Mesothelial cell of epicardium (in vitro differentiated cells): ENCODE measurements at places on chromosomes 11 and 22.

DNA sequence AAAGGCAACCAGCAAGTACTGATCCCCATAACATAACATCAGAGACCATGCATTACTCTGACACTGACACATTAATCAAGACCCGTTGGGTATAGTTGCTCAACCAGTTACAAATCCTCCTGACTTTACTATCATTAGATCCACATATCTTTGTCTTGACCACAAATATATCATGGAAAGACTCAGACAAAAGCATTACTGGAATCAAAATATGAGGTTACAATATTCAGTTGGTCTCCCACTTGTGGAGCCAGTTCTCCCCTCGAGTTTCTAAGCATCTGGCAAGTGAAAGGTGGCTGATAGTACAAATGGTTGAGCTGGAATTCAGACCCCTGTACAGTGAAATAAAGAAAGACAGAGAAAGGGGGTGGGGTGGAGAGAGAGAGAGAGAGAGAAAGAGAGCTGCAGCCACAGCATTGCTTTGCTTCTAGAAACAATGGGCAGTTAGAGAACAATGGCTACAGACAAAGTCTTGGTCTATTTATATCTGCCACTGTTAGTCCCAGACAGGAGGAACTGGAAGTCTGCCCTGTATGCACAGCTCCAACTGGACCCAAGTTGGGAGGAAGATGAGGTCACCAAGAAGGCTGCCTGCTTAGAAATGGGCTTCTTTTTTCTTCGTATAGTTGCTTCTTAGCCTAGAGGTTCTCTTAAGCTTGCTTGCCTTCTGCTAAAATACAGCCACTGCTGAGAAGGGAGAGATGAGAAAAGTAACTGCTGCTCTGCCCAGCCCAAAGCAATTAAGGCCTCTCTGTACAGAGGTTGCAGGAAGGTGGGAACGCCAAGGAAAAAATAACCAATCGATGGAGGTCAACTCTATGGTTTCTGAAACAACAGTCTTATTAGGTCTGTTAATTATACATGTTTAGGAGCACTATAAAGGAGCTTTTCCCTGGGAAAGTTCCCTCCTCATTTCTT lies 85.5 kb downstream of the ETS1 start:
- H3K36me3 ChIP-seq: no peaks in the 10 kb centered on the region
- H3K4me1 ChIP-seq: peaks cover 82% of the 10 kb centered on the region
- peak overlapping the region; percentile 9 for H3K4me3 ChIP-seq
- H3K27me3 ChIP-seq: no peaks in the 10 kb centered on the region

- H3K4me3 ChIP-seq: no peak overlapping the region
- H3K27ac ChIP-seq: no peak overlapping the region
- H3K4me1 ChIP-seq: no peaks in the 10 kb centered on the region
Observed at GRCh38 chr22:48753752-48754517, 1073.7 kb downstream of the BRD1 start.

GRCh38 chr22:29030016-29030617 lies 31.5 kb downstream of the C22orf31 start:
- peak overlapping the region; percentile 100 for H3K27ac ChIP-seq
- DNase-seq: no peak
- no peaks in the 10 kb centered on the region for H3K27me3 ChIP-seq
- H3K4me1 ChIP-seq: peaks cover 52% of the 10 kb centered on the region
- H3K4me3 ChIP-seq: peak overlapping the region; percentile 72

DNA sequence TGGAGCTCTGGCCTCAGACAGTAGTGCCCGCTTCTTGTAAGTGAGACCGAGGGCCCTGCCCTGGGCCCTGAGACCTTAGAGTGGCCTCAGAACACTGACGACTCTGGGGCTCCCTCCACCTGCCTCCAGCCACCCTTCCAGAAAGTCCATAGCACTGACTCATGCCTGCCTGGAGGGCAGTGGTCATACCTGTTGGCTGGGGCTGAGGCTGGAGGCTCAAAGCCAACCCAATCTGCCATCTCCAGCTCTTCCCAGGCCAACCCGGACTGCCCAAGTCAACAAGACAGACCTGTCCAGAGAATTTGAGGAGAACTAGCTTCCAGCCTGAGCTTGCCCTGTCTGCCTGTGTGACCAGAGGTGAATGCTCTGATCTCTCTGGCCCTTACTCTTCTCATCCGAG lies 66.9 kb upstream of the TTLL12 start:
- H3K4me3 ChIP-seq: no peak overlapping the region
- peaks cover 20% of the 10 kb centered on the region for H3K4me1 ChIP-seq
- H3K36me3 ChIP-seq: no peaks in the 10 kb centered on the region
- no peak overlapping the region for H3K27ac ChIP-seq
- no peak for DNase-seq

DNA sequence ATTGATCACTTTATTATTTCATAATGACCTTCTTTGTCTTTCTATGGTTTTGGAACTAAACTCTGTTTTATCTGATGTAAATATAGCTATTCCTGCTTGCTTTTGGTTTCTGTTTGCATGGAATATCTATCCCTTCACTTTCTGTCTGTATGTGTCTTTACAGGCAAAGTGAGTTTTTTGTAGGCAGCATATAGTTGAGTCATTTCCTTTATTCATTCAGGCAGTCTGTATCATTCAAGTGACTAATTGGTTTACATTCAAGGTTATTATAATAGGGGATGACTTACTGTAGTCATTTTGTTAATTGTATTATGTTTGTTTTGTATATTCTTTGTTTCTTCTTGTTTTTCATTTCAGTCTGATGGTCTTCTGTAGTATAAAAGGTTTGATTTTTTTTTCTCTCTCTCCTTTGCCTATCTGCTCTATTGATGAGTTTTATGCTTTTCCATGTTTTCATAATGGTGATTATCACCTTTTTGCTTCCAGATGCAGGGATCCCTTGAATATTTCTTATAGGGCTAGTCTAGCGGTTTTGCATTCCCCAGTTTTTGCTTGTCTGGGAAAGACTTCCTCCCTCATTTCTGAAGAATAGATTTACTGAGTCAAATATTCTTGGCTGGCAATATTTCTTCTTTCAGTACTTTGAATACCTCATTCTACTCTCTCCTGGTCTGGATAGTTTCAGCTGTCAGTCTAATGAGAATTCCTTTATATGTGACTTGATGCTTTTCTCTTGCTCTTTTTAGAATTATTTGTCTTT lies 50.4 kb downstream of the GDPD4 start:
- H3K4me1 ChIP-seq: no peaks in the 10 kb centered on the region
- H3K27ac ChIP-seq: no peak overlapping the region
- H3K36me3 ChIP-seq: no peaks in the 10 kb centered on the region
- no peaks in the 10 kb centered on the region for H3K27me3 ChIP-seq
- no peak overlapping the region for H3K4me3 ChIP-seq

DNA sequence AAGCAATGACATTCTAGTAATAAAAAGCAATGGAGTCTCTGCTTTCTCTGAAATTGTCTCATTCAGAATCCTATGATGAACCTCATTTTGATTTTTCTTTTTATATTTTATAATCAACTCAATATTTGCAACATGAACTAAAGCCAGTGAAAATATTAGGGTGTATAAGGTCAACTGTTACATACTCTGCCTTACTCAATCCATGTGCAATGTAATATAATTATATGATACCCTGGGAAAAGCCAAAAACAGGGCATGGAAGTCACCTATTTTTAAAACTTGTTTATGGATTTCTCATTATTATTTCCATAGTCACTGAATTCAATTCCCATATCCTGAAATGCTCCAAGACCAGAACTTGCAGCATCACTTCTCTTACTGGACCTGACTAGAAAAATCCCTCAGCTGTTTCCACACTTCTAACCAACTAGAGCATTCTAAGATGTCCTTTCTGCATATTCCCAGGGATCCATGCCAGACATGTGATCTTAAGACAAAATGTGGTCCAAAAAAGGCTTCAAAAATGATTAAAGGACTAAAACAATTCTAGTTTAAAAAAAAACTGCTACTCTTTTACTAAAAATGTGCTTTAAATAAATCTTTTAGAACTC lies 97.3 kb downstream of the GUCY1A2 start:
- peaks cover 5% of the 10 kb centered on the region for H3K4me1 ChIP-seq
- H3K27me3 ChIP-seq: no peaks in the 10 kb centered on the region
- DNase-seq: no peak
- H3K36me3 ChIP-seq: peaks cover 2% of the 10 kb centered on the region
- H3K4me3 ChIP-seq: no peak overlapping the region

GRCh38 chr22:45499746-45500145 lies 2.9 kb upstream of the FBLN1 start:
- no peaks in the 10 kb centered on the region for H3K27me3 ChIP-seq
- peak overlapping the region; percentile 39 for H3K27ac ChIP-seq
- no peaks in the 10 kb centered on the region for H3K36me3 ChIP-seq
- H3K4me1 ChIP-seq: peaks cover 38% of the 10 kb centered on the region

DNA sequence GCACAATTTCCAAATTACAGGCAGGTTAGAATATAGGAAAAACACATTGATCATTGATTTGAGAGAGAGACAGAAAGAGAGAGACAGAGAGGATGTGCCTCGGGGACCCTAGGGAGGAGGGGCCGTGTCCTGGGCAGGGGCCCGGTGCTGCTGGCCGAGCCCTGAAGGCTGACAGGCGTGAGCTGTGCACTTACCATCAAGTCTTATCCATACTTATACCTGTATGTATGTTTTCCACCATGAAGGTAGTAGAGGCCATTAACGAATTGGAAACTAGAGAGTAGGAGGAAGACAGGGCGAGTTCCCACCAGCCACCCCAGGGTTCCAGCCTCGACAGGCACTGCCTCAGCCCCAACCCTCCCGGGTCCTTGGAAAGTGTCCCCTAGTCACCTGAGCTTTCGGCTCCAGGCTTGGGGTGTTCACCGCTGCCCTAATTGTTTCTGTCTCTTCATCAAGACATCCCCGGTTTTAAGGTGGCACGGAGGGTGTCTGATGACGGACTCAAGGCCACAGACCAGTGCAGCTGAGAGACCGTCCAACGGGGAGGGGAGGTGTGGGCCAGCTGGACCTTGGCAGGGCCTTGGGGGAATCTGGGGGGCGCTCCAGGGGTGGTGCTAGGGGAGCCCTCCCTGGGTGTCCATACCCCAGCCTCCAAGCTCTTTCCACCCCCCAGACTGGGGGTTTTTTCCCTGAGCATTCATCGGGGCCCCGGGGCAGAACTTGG lies 431.3 kb downstream of the TBC1D22A start:
- no peaks in the 10 kb centered on the region for H3K27me3 ChIP-seq
- DNase-seq: no peak
- no peaks in the 10 kb centered on the region for H3K4me1 ChIP-seq
- peaks cover 6% of the 10 kb centered on the region for H3K36me3 ChIP-seq
- no peak overlapping the region for H3K27ac ChIP-seq

DNA sequence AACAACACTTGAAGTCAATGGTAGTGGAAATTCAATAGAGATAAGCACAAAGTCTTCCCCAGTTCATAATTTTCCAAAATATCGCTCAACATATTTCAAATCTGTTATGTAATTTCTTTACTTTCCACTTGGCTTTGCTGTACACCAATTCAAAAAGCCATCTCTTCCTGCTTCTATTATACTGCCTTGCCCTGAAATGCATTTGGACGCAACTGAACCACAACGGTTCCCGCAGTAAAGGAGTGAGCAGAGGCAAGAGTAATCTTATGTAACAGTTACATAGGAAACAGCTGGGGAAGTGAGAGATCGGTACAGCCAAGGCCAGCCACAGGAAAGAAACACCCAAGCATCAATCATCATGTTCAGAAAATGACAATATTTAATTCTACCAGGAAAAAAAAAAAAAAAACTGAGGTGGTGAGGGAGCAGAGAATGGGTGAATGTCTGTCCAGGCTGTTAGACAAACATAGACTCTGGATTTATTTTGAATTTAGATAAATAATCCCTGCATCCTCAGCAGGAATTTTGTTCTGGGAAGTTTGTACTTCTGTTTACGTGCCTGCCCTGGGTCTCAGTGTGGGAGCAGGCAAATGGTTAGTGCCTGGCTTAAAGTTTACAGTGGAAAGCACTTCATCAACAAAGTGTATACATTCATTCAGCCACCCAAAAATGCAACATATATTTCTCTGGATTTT lies 392.2 kb downstream of the ETS1 start:
- no peaks in the 10 kb centered on the region for H3K27me3 ChIP-seq
- H3K36me3 ChIP-seq: no peaks in the 10 kb centered on the region
- peaks cover 9% of the 10 kb centered on the region for H3K4me1 ChIP-seq
- peak overlapping the region; percentile 11 for H3K27ac ChIP-seq
- H3K4me3 ChIP-seq: no peak overlapping the region

DNA sequence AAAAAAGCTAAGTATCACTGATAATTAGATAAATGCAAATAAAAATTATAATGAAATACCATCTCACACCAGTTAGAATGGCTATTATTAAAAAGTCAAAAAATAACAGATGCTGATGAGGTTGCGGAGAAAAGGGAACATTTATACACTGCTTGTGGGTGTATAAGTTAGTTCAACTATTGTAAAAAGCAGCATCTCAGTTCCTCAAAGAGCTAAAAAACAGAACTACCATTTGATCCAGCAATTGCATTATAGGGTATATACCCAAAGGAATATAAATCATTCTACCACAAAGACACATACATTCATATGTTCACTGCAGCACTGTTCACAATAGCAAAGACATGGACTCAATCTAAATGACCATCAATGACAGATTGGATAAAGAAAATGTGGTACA lies 120.3 kb upstream of the ZBED5 start:
- peaks cover 16% of the 10 kb centered on the region for H3K4me1 ChIP-seq
- H3K27ac ChIP-seq: no peak overlapping the region
- H3K4me3 ChIP-seq: no peak overlapping the region
- peaks cover 5% of the 10 kb centered on the region for H3K27me3 ChIP-seq
- H3K36me3 ChIP-seq: no peaks in the 10 kb centered on the region

- peaks cover 2% of the 10 kb centered on the region for H3K27me3 ChIP-seq
- peaks cover 60% of the 10 kb centered on the region for H3K4me1 ChIP-seq
- DNase-seq: no peak
- peak overlapping the region; percentile 83 for H3K27ac ChIP-seq
- peaks cover 6% of the 10 kb centered on the region for H3K36me3 ChIP-seq
Observed at GRCh38 chr22:23840026-23840425, 1.2 kb upstream of the DERL3 start.

DNA sequence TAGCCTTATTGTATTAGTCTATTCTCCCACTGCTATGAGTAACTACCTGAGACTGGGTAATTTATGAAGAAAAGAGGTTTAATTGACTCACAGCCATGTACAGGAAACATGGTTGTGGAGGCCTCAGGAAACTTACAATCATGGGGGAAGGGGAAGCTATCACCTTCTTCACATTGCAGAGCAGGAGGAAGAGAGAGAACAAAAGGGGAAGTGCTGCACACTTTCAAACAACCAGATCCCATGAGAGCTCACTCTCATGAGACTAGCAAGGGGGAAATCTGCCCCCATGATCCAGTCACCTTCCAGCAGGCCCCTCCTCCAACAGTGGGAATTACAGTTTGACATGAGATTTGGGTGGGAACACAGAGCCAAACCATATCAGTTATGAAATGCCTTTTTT lies 179.4 kb downstream of the ARHGAP42 start:
- no peak for DNase-seq
- no peak overlapping the region for H3K4me3 ChIP-seq
- H3K36me3 ChIP-seq: peaks cover 2% of the 10 kb centered on the region
- no peak overlapping the region for H3K27ac ChIP-seq
- H3K27me3 ChIP-seq: no peaks in the 10 kb centered on the region

GRCh38 chr11:45717526-45717925 lies 52.1 kb upstream of the CHST1 start:
- H3K4me1 ChIP-seq: peaks cover 3% of the 10 kb centered on the region
- peaks cover 11% of the 10 kb centered on the region for H3K27me3 ChIP-seq
